ENCODE measurements at places on chromosomes 6 and 20.

DNA sequence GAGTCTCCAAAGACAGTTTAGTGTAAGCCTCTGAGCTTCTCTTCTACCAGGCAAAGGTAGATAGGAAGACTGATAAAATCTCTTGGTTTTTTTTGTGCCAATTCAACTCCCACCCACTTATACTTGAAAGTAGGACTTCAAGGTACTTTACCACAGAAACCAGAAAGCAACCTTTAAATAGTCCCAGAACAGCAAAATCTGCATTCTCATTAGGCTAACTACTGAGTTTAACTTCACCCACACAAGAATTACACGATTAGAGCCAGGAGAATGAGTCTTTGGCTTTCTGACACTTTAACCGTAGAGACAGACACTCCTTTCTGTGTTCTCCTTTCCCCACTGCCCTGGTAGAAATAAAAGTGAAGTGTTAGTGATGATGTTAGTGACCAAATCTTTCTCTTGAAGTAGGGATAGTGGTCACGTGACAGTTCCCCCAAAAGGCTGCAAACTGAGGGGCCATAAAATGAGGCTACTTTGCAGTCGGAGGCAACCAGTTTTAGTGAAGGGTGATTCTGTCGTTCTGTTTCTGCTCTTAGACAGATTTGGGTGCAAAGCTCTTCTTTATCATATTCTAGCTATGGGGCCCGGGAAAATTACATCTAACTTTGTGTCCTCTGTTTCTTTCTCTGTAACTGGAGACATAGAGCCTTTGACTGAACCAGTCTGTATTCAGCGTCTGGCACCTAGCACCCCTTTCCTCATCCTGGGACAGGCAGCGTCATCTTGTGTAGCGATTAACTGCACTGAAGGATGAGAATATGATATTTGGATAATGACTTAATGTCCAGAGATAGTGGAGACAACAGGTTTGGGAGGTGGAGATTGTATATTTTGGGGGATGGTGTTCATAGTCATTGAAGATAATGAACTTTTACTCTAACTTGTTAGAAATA, 206.4 kb upstream of the CITED2 start:
- ATAC-seq = no peak

DNA sequence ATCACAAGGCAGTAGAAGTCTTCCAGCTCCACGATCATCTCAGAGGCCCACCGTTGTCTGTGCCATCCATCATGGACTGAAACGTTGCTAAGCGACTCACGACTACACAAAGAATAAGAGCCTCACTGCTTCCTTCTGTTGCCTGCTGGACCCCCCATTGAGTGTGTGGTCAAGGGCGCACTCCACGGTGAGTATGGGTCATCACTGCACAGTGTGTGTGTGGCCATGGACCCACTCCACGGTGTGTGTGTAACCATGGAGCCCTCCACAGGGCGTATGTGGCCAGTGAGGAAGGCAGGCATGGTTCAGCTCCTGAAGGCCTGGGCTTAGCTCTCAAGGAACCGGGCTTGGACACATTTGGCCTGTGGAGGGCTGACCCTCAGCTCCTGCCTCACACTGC, 123.4 kb upstream of the AFDN start:
- ATAC-seq = no peak

DNA sequence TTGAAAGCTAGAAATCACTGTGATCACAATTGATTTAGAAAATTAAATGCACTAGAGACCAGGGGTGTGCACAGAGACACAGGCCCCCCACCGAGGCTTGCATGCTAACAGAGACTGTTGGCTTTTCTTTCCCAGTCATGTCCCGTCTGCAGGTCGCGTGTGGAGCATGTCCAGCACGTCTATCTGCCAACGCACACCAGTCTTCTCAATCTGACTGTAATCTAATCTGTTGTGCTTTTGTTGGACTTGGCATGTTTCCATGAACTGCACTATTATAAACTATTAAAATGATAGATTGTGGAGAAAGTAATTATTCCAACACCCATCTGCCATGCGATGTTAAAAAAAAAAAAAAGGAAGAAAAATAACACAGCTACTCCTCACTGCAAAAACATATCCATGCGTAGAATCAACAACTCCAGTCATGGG, 17.7 kb downstream of the MYLIP start:
- no peak for ATAC-seq

DNA sequence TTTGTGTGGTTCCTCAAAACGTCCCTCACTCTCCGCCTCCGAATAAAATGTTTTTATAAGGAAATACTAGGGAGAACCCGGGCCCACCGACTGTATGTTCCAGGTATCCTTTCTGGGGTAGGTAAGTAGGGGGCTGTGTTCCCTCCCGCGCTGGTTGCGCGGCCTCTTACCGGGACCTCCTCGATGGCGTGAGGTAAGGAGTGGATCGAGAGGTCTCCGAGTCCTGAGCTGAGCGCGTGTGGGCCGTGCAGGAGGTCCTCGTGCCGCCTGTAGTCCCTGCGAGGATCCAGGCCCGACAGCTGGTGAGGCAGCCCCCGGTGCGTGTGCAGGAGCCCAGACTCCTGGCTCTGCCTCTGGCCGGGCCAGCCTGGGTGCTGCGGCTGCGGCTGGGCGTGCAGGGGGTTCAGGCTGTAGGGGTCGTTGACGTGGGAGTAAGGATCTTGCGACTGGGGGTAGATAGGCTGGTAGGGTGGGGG, 5.1 kb downstream of the TFAP2A start:
- no peak for ATAC-seq

GRCh38 chr20:40655451-40655850, 33.6 kb downstream of the MAFB start:
- ATAC-seq = no peak

DNA sequence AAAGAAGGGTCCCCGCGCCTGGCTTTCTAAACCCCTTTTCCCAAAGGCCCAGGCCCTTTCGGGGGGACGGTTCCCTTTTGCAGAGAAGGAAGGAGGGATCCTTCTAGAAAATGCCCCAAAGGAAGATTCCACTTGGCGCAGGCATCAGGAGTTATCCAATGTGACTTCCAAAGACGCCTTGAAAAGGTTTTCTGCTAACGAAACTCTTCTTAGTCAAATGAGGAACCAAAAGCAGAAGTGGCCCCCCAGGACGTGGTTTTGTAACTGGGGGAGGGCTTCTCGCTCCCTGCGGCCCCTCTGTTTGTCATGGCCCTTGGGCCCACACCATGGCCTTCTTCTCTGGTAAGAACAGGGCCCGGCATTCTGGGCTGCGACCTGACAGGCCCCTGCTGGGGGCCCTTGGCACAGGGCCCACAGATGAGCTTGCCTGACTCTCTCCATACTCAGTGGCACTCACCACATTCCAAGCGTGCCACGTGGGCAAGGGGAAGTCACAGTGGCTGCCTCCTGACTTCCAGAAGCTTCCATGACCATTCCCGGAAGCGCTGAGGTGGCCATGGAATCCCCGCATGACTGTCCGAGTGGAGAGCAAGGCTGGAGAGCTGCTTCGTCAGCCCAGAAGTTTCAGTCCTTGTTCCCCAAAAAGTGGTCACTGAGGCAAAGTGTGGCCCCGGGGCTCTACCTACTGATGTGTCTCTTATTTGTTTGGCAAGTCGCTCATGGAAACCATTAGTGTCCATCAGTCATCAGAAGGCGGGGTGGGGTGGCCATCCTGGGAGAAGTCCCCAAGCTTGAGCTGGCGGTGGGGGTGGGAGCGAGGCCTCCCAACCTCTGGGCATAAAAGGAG, 834 bp upstream of the CTSZ start:
- no peak for ATAC-seq

- ATAC-seq = no peak
Observed at GRCh38 chr6:39249278-39249677, 20.0 kb upstream of the KCNK5 start.

- no peak for ATAC-seq
Observed at GRCh38 chr20:40431611-40432010, 257.4 kb downstream of the MAFB start.

DNA sequence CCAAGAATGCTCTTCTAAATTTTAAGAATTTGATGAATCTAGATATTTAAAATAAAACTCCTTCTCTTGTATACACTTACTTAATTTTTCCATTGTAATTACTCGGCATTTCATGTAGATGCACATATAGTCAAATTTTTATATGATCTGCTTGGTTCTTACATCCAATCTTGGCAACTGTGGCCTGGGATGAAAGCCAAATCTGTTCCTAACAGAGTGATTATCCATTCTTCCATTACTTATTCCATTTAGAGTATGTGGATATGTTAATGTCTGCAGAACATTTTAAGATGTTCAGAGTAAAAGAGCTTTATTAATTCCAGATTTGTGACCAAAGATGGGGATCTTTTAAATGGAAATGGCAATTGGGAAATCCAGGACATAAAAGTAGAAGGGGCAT, 144.1 kb upstream of the PDE7B start:
- no peak for ATAC-seq

DNA sequence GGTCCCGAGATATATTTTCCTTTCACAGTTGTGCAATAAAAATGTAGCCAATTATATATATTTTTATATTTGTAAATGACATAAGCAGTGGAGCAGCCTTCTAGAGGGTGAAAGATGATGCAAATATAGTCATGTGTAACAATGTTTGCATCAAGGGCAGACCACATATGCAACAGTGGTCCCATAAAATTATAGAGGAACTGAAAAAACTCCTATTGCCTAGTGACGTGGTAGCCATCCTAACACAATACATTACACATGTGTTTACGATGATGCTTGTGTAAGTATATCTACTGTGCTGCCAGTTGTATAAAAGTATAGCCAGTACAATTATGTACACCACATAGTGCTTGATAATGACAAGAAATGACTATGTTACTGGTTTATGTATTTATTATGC, 162.8 kb downstream of the ZFAND3 start:
- no peak for ATAC-seq

DNA sequence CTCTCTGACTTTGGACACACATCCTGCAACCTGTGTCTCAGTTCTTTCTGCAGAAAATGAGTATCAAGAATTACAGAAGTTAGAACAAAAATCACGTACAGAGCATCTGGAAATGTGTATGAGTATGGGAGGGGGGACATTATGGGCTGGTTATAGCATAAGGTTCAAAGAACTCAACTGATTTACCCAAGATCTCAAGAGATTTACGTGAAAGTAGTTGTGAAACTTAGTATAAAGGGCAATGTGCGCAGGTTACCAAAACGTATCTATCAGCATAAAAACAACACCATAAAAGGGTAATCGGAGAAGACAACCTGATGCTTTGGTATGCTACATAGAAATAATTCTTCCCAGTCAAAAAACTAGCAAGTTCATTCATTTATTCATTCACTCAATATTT, 15.6 kb upstream of the DST start:
- ATAC-seq = no peak

- no peak for ATAC-seq
Observed at GRCh38 chr20:62602550-62602949, 39.8 kb upstream of the SLCO4A1 start.

GRCh38 chr6:164378330-164378729, 931.1 kb downstream of the C6orf118 start:
- no peak for ATAC-seq

- ATAC-seq = no peak
Observed at GRCh38 chr6:124679387-124679786, 282.9 kb upstream of the RNF217 start.

DNA sequence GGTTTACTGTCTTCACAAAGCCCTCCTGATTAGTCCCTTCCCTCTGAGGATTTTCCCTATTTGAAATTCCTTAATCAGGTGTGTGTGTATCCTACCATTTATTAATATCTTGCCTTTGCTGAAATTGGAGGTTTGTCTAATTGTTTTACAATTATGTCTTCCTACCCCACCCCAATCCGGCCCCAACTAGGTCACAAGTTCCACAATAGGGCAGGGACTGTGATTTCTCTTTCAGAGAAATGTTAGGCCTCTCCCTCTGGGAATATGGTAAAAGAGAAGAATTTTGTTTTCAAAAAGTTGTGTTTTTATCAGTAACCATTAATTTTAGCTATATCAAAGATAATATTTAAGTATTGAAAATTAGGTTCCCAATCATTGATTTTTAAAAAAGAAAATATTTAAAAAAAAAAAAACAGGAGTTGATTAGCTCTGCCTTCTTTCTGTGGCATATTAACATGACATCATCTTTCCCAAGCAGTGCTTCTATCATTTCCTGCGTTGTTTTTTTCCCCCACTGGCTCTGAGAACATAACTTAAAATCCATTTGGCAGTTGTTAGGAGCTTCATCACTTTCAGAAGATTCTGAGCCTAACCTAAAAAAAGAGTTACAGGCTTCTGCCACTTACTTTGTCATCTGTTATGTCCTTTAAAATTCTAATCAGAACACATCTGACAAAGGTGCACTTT, 36.1 kb downstream of the BLOC1S5 start:
- ATAC-seq = no peak

DNA sequence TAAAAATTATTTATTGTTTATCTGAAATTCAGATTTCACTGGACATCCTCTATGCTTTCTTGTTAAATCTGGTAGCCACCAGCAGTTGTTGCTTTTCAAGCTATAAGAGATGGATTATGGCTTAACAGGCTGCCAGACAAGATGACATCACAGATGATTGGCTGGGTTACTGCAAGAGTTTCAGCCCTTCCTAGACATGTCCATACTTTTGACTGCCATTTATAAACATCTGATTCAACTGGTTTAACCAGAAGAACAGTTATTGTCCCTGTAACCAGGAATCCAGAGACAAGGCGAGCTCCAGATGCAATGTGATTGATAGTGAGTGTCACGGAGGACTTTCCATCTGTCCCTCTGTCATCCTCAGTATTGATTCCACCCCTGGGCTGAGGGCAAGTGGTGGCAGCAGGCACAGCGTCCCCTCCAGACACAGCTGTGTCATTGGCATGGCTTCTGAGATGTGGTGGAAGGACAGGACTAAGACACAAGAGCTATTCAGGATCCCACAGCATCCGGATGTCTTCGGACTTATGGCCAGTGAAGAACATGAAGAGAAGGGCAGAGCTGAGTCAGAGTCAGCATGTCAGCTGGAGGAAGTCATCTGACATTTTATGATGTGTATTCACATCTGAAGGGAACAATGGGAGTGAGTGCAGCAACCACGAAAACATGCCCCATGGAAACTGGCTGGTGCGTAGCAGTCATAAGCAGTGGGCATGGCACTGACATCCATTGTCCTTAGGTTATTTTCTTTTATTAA, 284.5 kb upstream of the CDYL start:
- no peak for ATAC-seq

- ATAC-seq = no peak
Observed at GRCh38 chr6:15436451-15436850, 190.6 kb downstream of the JARID2 start.

GRCh38 chr6:56497240-56497639, 145.4 kb downstream of the DST start:
- ATAC-seq = no peak

GRCh38 chr20:50284811-50285375, 94.3 kb downstream of the CEBPB start:
- ATAC-seq = no peak

GRCh38 chr6:17178326-17178725, 76.5 kb downstream of the STMND1 start:
- no peak for ATAC-seq

- no peak for ATAC-seq
Observed at GRCh38 chr6:139706912-139707311, 332.5 kb upstream of the CITED2 start.

All from gastroesophageal sphincter (tissue), 4 donors.